IMR-90 (cell line): ENCODE measurements at places on chromosomes 7 and 10. TPM values are rescaled to one million over a fixed set of nuclear protein-coding genes. Genes with fewer than 3 reads are reported as not detected.

IGF2BP3 gene
- total RNA-seq: 59.3 and 94.2 TPM in 2 replicates

DDIT4 gene
- total RNA-seq: 108 and 110 TPM in 2 replicates

POM121C gene
- total RNA-seq: 6.1 and 7.8 TPM in 2 replicates

GDF2 gene
- total RNA-seq: under 0.01 TPM in 1 of 2 replicates, not detected in the other

SP8 gene
- total RNA-seq: not detected in 2 replicates

CRYGN gene
- total RNA-seq: not detected in 2 replicates

EPHB4 gene
- 35.0 and 36.4 TPM in 2 replicates for total RNA-seq

ELFN1 gene
- 1.6 and 2.2 TPM in 2 replicates for total RNA-seq

TMEM139 gene
- not detected in 2 replicates for total RNA-seq

TMEM254 gene
- 4.4 and 4.7 TPM in 2 replicates for total RNA-seq

ST8SIA6 gene
- total RNA-seq: 0.18 and 0.56 TPM in 2 replicates

TEX47 gene
- total RNA-seq: not detected in 2 replicates

NUTM2D gene
- 0.54 and 0.56 TPM in 2 replicates for total RNA-seq

UNCX gene
- total RNA-seq: not detected in 2 replicates

RPEL1 gene
- total RNA-seq: under 0.01 and 0.28 TPM in 2 replicates

WDFY4 gene
- total RNA-seq: not detected in 2 replicates

UBN2 gene
- total RNA-seq: 2.3 and 3.6 TPM in 2 replicates

ABCC2 gene
- 0.28 and 0.36 TPM in 2 replicates for total RNA-seq

CHCHD2 gene
- total RNA-seq: 423 and 532 TPM in 2 replicates

ETV1 gene
- 17.2 and 21.1 TPM in 2 replicates for total RNA-seq

ZNF117 gene
- 2.9 and 4.4 TPM in 2 replicates for total RNA-seq

MYH16 gene
- total RNA-seq: 0.18 and 0.28 TPM in 2 replicates

FRMPD2 gene
- total RNA-seq: 0.18 TPM in 1 of 2 replicates, not detected in the other

FAM25G gene
- total RNA-seq: not detected in 2 replicates

TAX1BP1 gene
- total RNA-seq: 52.7 and 68.9 TPM in 2 replicates

STEAP1B gene
- total RNA-seq: 13.8 and 21.1 TPM in 2 replicates

FANK1 gene
- total RNA-seq: 0.90 and 1.9 TPM in 2 replicates

SEMA3E gene
- 0.72 and 1.1 TPM in 2 replicates for total RNA-seq

GPC2 gene
- total RNA-seq: 1.4 and 1.8 TPM in 2 replicates

ACHE gene
- not detected in 2 replicates for total RNA-seq

PVRIG gene
- total RNA-seq: not detected in 2 replicates

GOT1 gene
- 38.6 and 46.1 TPM in 2 replicates for total RNA-seq

PRPF18 gene
- total RNA-seq: 10.0 and 34.4 TPM in 2 replicates
